ENCODE measurements at places on chromosomes 11 and 22.

GRCh38 chr11:78299000-78299710 lies 110.4 kb downstream of the USP35 start:
- DNase-seq = no peak

- no peak for DNase-seq
These were observed 43.3 kb downstream of the MYEOV start for GRCh38 chr11:69337211-69337721.

- DNase-seq = no peak
These were observed 11.7 kb upstream of the FLRT1 start for GRCh38 chr11:64023712-64024710.

DNA sequence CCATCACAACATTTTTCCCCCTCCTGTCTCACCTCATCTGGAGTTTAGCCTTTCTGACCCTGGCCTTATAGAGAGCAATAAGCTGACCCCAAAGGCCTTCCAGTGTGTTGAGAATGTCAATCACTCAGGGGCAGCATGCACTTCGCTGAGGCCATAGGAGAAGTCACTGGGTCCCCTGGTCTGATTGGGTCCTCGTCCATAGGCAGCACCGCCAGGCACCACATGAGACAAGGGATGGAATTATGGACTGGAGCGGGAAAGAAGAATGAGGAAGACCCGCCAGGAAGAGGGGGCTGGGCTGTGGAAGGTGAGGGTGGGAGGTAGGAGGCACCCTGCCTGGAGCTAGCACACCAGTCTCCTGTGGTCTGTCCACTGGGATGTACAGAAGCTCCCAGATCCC lies 72.9 kb downstream of the DSCAML1 start:
- DNase-seq = no peak

DNA sequence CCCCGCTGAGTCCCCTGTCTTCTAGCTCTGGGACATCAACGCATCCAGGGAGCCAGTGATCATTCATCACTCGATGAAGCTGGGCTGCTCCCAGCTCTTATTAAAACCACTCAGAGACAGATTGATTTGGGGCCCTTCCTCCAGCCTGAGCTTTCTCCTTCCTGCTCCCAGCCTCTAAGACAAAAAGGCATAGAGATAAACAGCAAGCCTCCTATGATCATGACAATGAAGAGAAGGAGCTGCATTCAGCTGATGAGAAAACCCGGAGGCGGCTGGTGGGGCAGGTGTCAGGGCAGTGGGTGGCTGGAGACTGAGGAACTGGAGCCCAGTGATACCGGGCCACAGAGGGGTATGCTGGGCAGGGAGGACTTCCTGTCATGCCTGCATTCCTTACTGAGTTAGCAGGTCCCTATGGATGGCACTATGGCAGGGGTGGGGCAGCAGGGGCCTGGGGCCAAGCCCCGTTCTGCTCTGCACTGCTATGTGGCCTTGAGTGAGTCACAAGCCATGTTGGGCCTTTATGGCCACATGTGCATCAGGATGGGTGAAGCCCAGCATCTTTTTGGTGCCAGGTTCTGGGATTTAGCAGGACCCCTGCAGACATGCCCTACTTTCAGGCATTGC lies 20.2 kb downstream of the PVALB start:
- no peak for DNase-seq

DNA sequence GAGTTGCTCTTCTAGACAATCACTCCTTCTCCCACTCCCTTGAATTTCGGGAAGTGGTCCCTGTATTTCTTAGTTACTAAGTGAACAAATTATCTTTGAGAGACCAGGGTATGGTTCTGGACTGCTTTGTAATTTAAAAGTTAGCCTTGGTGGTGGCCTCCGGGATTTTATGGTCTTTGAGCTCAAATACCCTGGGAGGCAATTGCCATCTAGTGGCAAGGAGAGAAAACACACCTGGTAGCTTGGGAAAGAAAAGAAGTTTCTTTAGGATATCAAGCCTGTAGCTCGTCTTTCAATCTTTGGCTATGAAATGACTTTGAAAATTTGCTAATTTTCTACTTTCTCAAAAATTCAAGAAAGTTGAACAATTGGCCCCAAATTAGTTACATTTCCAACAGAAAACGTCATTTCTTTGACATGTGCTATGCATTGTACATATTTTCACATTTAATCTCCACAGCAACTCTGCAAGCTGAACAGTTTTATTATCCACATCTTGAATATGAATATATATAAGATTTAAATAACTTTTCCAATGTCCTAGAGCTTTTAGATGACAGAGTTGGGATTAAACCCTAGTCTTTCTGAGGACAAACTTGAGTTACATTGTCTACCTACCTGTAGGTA lies 39.1 kb downstream of the MMP27 start:
- no peak for DNase-seq

GRCh38 chr11:67640758-67641337 lies 1.3 kb upstream of the TBX10 start:
- DNase-seq = no peak

- DNase-seq = no peak
These were observed 58.6 kb downstream of the SYTL2 start for GRCh38 chr11:85752201-85752889.

- no peak for DNase-seq
These were observed 64.1 kb downstream of the KCNC1 start for GRCh38 chr11:17798716-17799115.

- DNase-seq = no peak
These were observed 37.1 kb upstream of the CHST1 start for GRCh38 chr11:45702511-45702910.

DNA sequence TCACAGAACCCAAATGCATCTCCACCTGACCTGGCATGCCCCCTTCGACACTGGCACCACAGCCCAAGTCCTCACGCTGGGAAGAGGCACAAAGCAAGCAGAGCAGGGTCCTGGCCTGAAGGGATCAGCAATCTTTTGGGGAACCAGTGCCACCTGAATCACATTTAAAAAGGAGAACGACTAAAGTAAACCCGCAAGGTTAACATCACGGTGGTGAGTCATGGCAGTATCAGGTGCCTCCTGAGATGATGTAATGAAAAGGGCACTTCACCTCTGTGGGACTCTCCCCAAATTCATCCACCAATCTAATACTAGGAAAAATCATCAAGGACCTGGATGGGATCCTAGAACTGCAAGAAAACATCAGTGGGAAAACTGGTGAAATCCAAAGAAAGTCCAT lies 44.9 kb downstream of the PACSIN2 start:
- no peak for DNase-seq

- no peak for DNase-seq
These were observed 18.4 kb downstream of the RTL6 start for GRCh38 chr22:44479662-44480061.

GRCh38 chr11:93858121-93858775 lies 7.8 kb upstream of the VSTM5 start:
- DNase-seq = no peak

DNA sequence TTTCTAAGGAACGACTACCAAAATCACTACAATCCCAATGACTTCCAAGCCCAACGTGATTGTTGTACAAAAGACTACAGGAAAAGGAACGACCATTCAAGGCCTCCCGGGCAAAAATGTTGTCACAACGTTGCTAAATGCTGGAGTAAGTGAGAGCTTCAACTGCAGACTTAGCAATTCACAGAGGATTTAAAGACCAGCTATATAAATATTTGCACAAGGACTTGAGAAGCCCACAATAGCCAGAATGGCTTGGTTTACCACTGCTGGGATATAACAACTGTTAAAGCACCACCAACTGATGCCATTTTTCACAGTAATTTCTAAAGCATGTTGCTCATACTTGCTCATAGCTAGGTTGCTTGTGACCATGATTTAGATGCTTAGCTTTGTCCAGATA lies 78.3 kb downstream of the EMSY start:
- no peak for DNase-seq
